KG1 (cell line): ENCODE measurements at places on chromosomes 12 and 14.

DNA sequence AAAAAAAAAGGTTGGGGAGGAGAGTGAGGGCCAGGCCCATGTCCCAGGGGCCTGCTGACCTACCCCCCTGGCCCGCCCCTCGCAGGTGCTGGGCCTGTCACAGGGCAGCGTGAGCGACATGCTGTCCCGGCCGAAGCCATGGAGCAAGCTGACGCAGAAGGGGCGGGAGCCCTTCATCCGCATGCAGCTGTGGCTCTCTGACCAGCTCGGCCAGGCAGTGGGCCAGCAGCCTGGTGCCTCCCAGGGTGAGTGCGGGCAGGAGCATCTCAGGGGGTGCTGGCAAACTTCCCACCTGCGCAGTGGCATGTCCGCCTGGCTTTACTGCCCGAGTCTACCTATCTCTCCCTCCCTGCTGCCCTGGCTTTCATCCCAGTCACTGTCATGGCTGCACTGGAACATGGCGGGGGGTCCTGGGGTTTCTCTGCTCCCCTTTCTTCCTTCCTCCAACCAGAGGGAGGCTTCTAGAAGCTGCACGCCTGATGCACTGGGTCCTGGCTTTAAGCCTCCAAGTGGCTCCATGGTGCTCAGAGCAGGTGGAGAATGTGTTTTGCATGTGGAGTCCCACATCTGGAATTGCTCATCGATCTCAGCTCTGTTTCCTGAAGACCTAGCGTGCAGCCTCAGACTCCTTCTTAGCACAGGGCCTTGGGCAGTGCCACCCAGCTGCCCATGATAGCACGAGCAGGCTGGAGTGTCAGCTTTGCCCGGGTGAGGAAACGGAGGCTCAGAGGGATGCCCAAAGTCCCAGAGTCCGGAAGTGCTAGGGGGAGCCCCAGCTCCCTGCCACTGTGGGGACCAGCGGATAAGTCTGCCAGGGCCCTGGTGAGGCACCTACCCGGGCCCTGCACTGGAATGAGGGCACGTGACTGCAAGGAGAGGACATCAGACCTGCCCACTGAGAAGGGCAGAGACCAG, 46.3 kb downstream of the PHETA1 start:
- no peak for DNase-seq

DNA sequence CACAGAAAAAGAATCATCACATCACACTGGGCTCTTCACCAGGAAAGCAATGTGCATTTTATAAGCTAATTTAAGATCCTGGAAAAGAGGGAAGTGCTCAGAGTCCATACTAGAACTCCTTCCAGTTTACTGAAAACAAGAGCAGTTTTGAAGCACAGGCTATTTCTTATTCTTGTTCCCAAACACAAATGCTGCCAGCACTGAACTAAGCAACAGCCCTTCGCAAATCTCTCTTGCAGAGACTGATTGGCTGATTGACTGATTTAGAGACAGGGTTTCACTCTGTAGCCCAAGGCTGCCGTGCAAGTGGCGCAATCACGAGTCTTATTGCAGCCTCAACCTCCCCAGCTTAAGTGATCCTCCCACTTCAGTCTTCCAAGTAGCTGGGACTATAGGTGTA, 44.8 kb downstream of the BCL2L14 start:
- no peak for DNase-seq

DNA sequence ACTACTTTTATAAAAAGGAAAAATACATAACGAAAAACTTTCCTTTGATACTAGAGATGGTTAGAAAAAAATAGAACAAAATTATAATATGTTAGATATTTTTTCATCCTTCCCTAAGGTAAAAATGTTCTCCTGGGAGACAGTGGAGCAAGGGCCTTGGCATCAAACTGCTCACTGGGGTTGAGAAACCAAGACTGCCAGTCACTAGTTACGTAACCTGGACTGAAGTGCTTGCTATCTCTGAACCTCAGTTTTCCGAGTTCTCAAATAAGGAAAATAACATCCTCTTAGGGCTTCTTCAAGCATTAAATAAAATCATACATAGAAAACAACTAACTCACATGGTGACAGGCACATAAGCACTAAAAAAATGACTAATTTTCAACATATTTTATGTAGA, 48.2 kb upstream of the FRMD6 start:
- no peak for DNase-seq

GRCh38 chr12:74449872-74450271, 87.8 kb upstream of the ATXN7L3B start:
- DNase-seq, result no peak

DNA sequence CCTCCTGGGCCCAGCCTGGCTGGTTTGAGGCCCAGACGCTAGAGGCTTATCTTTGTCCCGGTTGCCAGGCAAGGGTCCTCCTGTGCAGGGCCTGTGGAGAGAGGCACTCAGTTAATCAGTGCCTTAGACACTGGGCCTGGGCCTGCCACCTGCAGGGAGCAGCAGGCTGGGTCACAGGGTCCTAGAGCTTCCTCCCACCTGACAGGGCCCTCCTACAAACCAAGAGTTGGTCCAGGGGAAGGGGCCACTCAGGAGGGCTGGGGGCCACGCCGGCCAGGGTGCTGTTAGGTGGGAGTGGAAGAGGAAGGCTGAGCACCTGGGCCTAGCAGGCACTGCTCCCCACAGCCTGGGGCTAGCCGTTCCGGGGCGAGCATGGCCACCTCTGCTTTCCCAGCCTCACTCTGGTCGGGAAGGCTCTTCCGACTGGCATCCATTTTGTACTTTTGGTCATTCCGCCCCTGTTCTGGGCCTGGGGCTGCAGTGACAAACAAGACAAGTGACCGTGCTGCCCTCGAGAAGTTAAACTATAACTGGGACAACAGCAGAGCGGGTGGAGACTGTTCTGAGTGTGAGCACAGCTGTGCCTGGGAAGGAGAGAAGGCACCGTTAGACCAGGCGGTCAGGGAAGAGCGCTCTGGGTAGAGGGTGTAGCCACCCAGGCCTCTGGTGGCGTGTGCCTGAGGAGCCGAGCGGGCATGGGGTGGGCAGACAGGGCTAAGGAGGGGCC, 27.2 kb downstream of the FBRSL1 start:
- DNase-seq, result no peak

DNA sequence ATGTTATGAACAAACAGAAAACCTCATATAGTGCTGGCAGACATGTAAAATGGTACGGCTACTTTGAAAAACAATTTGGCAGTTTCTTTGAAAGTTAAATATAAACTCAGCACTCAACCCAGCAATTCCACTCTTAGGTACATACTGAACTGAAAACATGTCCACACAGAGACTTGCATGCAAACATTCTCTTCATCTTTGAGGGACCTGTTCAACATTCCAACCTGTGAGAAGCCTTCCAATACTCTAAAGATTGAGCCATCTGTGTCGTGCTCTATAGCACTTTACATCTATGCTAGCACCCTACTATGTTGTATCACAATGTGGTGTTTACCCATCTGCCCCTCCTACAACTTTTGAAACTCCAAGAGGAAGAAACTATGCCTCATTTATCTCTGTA, 79.3 kb downstream of the DNAI7 start:
- no peak for DNase-seq

DNA sequence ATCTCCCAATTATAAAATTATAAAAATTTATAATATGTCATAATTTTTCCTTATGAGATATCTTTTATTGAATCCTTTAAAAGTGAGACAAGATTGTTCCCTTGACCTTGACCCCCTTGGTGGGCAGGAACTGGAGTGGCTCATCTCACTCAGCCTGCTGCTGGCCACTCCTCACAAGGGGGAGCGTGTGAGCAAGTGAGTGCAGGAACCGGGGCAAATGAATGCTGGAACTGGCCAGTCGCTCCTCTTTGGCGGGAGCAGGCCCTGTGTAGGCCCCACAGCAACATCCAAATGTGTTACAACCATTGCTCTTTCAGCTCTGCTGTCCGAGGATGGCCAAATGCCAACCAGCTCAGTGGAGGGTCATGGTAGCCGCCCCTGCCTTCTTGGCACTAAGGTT, 178.8 kb downstream of the ETNK1 start:
- DNase-seq, result no peak

DNA sequence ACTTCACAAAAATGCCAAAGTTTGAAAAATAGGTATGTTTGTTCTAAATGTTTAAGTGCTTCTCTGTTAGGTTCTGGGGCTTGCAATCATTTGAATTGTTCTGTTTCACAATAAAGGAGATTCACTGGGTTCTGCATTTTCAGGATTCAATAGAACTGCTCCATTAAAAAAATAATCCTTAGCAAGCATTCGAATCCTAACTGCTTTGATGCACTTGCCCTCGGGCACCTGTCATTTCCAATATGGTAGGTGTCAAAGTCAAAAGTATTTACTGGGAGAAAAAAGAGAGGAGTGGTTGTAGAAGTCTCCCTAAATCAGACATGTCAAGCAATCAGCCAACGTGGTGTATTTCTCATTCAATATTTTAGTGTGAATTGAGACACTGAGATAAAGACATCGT, 5.5 kb downstream of the APOLD1 start:
- no peak for DNase-seq

GRCh38 chr14:32246751-32247150, 43.7 kb upstream of the RNU6-8 start:
- no peak for DNase-seq

DNA sequence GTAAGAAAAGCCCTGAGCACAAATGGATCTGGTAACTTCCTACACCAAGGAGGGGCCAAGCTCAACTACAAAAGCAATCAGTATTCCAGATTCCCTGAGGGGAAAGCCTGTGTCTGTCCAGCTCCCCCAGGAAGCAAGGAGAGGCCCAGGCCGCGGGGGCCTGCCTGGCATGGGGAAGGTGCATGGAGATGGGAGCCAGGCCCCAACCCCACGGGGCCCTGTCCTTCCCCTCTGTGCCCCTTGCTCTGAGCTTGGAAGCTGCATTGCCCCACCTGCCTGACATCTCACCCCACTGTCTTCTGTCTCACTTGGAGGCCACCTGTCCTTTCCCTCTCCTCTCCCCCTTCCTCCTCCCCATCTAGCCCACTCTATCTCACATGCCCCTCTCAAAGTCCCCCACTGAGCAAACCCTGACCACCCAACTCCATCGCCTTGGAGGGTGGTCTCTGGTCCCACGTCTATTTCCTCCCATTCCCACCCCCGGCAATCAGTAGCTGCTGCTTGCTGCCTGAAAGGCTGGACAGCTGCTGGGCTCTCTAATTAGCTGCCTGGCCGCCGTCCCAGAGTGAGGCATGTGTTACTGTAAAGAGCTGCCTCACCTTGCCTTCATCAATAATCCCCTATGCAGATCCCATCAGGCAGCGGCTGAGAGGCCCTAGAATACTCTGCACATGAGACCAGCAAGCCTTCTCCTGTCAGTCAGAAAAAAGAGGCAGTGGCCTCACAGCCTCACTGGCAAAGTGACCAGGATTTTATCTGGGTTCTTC, 3.4 kb upstream of the TMEM229B start:
- no peak for DNase-seq

DNA sequence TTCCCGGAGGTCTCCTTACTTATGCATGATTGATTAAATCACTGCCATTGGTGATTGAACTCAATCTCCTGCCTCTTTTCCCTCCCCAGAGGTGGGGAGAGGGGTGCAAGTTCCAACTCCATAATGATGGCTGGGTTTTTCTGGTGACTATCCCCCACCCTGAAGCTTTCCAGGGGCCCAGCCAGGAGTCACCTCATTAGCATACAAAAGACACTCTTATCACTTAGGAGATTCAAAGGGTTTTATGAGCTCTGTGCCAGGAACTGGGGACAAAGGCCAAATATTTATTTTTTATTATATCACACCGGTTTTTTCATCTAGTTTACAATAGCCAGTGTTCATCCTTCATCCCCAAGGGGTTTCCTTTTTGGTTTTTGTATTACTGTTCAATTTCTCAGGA, 300.7 kb downstream of the ETNK1 start:
- no peak for DNase-seq

- DNase-seq, result no peak
These were observed 988.9 kb upstream of the FLRT2 start for GRCh38 chr14:84541018-84541417.

GRCh38 chr12:82688035-82688501, 1.4 kb downstream of the TMTC2 start:
- no peak for DNase-seq

DNA sequence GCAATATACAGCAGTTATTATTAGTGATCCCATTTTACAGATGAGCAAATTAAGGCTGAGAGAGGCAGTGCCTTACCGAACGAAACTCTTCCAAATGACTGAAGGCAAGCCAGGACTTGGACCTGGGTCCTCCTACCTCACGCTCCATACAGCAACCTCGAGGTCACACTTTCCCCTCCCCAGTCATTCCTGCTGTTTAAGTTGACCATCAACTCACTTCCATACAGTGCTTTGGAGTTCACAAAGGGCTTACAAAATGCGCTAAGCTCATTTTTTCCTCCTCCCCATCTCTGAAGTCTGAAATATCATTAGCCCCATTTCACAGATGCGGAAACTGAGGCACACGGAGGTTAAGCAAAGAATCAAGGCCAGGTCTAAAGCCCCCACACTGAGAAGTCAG, 4.3 kb downstream of the HNF1A start:
- no peak for DNase-seq

DNA sequence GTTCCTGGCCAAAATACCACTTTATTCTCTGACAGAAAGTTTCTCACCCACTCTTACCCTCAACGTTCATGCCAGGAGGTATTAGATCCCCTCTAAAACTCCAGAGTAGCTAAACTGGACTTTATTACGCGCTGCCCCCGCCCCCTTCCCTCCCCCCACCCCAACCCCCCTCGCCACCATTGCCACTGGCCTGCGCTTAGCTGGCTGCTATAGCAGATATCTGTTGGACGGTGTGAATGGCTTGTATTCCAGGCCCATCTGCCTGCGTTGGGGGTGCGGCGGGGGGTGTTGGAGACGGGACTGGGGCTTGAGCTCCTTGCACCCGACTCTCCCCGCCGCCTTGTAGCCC, 564 bp upstream of the THTPA start:
- no peak for DNase-seq

- DNase-seq, result no peak
These were observed 338.3 kb downstream of the EMP1 start for GRCh38 chr12:13534645-13535398.

DNA sequence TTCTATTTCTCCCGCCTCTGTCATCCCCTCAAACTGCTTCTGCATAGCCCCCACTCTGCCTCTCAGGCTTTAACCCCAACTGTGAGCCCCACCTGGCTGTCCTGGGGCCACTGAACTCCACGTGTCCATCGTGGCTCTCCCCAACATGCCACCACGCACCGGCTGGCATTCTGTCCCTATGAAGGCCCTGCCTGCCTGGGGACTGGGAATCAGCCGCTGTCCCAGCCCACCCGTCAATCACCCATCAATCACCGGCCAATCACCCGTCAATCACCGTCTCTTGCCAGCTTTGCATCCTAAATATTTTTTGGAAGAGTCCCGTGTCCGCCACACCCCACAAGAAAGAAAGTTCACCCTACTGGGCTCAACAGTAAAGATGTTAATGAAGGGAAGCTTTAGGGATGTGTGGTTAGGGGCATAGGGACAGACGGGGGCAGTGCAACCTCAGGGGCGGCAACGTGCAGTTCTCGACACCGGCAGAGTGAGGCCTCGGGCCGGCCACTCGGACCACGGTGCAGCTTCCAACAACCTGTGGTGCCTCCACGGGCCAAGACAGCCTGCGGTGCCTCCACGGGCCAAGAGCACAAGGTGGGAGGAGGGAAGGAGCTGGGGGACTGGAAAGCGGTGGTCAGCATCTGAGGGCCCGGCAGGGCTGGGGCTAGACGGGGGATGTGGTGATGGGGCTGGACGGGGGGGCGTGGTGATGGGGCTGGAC, 85.6 kb downstream of the GALNT9 start:
- DNase-seq, result no peak

- DNase-seq, result no peak
These were observed 13.7 kb upstream of the TMEM106C start for GRCh38 chr12:47949441-47950341.

GRCh38 chr12:116919247-116919661, 8.5 kb downstream of the FBXW8 start:
- DNase-seq, result no peak
